ENCODE measurements at places on chromosomes 4 and X. TPM values are rescaled to one million over a fixed set of nuclear protein-coding genes. Genes with fewer than 3 reads are reported as not detected.

- no peaks in the 10 kb centered on the region for H3K36me3 ChIP-seq
- H3K4me3 ChIP-seq: no peak overlapping the region
- no peak for DNase-seq
- no peaks in the 10 kb centered on the region for H3K27me3 ChIP-seq
Measured at GRCh38 chr4:189202182-189202868, 738.3 kb upstream of the FRG1 start.

DNA sequence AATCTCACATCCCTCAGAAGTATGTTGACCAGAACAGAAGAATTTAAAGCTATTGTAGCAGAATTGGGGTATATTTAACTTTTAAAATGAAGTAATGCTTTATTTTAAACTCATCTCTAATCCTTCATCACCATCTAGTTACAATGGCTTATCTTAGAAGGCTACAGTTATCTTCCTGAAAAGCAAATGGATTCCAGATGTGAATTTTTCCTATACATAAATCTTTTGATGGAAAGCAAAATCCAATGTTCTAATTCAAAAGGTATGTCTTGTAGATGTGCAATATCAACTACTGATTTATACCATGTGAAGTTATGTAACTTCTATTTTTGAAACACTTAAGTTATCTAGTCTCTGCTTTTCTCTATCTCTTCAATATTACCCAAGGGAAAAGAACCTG is 47.6 kb downstream of the CCNG2 start:
- no peak overlapping the region for H3K4me3 ChIP-seq
- DNase-seq: no peak
- H3K4me1 ChIP-seq: peaks cover 4% of the 10 kb centered on the region
- no peaks in the 10 kb centered on the region for H3K36me3 ChIP-seq
- H3K27me3 ChIP-seq: no peaks in the 10 kb centered on the region

DNA sequence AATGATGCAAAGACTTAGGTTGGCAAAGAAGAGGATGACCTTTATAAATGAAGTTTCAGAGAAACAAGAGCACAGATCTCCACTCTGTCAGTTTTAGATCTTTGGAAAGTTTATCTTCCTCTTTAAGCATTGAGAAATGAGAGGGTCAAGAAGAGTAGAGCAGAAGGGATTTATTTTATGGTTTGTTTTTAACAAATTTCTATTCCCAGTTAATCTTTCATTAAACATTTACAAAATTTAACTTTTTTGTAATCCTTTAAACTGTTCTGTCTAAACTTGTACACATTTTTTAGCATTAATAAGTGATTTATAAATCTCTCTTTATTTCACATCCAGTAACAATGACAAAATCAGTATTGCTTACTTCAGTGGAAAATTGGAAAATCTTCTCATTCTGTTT is 875.0 kb upstream of the IGFBP7 start:
- no peak overlapping the region for H3K4me3 ChIP-seq
- DNase-seq: no peak
- H3K27ac ChIP-seq: no peak overlapping the region
- H3K4me1 ChIP-seq: no peaks in the 10 kb centered on the region
- no peaks in the 10 kb centered on the region for H3K36me3 ChIP-seq

DNA sequence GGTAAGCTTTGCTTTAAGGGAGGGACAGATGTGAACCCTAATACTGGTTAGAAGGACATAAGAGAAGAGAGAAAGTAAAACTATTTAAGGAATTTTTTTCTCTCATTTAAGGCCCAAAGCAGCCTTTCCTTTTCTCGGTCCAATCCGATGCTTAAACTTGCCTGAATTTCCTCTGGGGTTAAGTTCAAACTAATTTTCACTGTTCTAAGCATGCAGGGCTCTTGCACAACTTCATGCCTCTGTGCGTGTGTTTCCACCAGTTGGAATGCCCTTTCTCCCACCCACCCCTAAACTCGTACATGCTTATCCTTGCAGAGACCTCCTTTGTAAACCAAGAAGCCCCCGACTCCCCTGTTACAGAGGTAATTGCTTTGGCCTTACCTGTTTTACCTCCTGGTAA is 204.7 kb downstream of the CBR4 start:
- DNase-seq: no peak
- H3K36me3 ChIP-seq: no peaks in the 10 kb centered on the region
- no peaks in the 10 kb centered on the region for H3K4me1 ChIP-seq
- no peak overlapping the region for H3K27ac ChIP-seq

DNA sequence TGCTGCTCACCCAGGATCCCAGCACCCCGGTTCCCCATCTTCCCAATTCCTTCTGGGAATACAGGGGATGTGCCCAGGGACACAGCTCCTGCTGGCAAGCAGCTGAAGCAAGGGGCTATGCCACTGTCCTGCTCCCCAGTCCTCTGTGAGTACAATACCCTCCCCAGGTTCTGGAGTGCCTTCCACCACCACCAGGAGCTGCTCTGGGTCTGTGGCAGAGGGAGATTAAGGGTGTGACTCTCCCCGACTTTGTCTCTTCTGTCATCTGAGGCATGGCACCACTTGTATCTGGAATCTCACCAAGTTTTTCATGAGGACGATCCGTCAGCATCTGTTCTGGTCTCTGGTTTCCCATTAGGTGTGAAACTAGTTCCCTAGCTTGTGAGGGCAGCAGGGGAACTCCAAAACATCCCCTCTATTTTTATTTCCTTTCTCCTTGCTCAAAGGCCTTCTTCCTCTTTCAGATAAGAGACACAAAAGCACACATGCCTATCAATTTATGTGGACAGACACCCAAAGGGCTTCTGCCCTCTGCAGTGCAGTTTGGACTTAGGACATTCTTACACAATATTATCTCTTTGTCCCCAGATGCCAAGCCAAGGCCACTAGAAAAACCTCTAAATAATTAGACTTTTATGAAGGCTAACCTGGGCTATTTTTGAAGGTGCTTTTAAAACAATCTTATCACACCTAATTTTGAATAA is 26.8 kb downstream of the MGST2 start:
- no peak for DNase-seq
- H3K27ac ChIP-seq: no peak overlapping the region
- H3K27me3 ChIP-seq: no peaks in the 10 kb centered on the region
- H3K36me3 ChIP-seq: no peaks in the 10 kb centered on the region
- peaks cover 4% of the 10 kb centered on the region for H3K4me1 ChIP-seq

GRCh38 chr4:150181536-150181935 is 103.3 kb downstream of the DCLK2 start:
- H3K4me1 ChIP-seq: no peaks in the 10 kb centered on the region
- H3K36me3 ChIP-seq: no peaks in the 10 kb centered on the region
- DNase-seq: no peak
- no peaks in the 10 kb centered on the region for H3K27me3 ChIP-seq
- no peak overlapping the region for H3K4me3 ChIP-seq

DNA sequence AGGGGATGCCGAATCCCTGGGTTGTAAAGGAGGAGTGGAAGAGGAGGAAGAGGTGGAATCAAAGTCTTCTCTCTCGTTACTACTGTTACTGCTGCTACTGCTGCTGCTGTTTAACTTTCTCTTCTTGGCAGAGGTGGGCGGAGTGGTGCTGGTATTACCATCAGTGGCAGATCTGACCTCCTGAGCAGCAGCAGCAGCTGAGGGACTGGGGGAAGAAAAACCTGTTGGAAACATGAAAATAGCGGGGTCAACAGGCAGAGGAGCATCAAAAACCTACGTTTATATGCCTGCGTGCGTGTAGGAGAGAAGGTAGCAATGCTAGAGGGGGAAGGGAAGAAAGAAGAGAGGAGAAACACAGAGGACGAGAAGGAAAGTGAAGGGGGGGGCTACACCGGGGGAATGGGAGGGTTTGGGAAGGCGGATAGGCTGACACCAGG is 339 bp downstream of the CUL4B start:
- no peaks in the 10 kb centered on the region for H3K27me3 ChIP-seq
- DNase-seq: peak; percentile 16
- H3K27ac ChIP-seq: peak overlapping the region; percentile 96
- H3K36me3 ChIP-seq: peaks cover 17% of the 10 kb centered on the region
- peak overlapping the region; percentile 93 for H3K4me3 ChIP-seq

GRCh38 chrX:152637649-152638442 is at the start of gene GABRQ:
Gene GABRQ (plus strand): TSS chrX:152637895. CDS start chrX:152638203, 308 bp downstream.
- peaks cover 7% of the 10 kb centered on the region for H3K27me3 ChIP-seq
- H3K27ac ChIP-seq: no peak within 1 kb of the TSS
- no peak for DNase-seq
- H3K36me3 ChIP-seq: no peaks in the 10 kb centered on the region

The CXXC4 gene
- not detected for total RNA-seq
